Daoy (cell line): ENCODE measurements at places on chromosomes 3 and 15. TPM values are rescaled to one million over a fixed set of nuclear protein-coding genes. Genes with fewer than 3 reads are reported as not detected.

DNA sequence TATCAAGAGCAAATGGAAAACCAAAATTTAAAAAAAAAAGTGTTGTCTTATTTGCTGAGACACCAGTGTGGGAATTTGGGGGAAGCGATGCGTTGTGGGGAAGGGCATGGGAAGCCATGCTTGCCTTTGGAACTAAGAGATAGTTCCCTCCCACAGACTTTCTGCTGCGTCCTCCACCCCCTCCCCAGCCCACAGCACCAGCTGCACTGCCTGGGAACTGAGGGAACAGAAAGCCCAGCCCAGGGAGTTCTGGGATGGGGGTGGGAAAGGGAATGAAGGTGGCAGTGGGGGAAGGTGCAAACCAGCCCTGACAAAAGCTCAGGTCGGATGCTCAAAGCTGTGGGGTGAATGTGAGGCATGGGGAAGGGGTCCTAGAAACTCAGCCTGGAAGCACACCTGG is 8.1 kb upstream of the NTRK3 start:
- no peak for DNase-seq

GPR160 gene
- total RNA-seq = 5.8 and 6.3 TPM in 2 replicates

LDHAL6B gene
- total RNA-seq = not detected in 2 replicates

DNA sequence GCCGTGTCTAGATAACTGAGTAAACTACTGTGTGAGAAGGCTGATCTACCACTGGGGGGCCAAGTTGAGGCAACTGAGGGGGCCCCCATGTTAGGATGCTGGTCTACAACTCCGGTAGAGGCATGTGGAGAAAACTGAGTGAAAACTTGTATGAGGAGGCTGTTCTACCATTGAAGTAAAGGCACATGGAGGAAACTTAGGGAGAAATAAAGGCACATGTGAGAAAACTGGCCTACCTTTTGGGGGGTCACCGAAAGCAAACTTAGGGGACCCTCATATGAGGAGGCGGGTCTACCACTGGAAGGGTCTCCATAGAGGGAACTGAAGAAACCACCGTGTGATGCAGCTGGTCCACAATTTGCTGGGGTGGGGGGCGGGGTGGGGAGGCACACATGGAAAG is 155.2 kb downstream of the FBLN2 start:
- DNase-seq = no peak

- DNase-seq = no peak
Measured at GRCh38 chr3:2927259-2927658, 182.9 kb downstream of the IL5RA start.

- no peak for DNase-seq
Measured at GRCh38 chr15:31571676-31572075, 245.0 kb downstream of the KLF13 start.

DNA sequence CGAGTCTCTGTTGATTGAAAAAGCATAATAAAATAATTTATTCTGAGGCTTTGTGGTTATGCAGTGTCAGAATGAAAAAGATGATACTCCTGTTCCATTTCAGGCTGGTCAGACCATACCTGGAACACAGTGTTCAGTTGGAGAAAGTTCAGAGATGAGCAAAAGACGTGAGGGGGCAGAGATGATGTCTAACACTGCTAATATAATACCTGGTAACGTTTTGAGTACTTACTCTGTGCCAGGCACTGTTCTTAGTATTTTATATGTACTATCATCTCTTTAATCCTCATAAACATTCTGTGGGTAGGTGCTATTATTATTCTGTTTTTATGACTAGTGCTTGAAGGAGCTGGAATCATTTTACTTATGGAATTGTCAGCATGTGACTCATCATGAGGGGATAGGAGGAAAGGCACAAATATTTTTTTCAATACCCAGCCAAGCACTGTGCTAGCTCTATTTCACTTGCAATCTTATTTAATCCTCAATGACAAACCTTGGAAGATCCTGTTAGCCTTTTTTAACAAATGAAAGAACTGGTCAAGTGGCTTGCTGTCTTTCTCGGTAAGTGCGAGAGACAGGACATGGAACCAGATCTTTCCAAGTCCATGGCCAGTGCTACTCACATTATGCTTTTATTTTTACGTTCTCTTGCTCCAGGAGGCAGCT is 31.8 kb downstream of the IQGAP1 start:
- DNase-seq = peak; percentile 77

SLC12A8 gene
- 2.0 and 6.3 TPM in 2 replicates for total RNA-seq

- DNase-seq = no peak
Measured at GRCh38 chr3:154427685-154428285, 2.2 kb downstream of the GPR149 start.

DNA sequence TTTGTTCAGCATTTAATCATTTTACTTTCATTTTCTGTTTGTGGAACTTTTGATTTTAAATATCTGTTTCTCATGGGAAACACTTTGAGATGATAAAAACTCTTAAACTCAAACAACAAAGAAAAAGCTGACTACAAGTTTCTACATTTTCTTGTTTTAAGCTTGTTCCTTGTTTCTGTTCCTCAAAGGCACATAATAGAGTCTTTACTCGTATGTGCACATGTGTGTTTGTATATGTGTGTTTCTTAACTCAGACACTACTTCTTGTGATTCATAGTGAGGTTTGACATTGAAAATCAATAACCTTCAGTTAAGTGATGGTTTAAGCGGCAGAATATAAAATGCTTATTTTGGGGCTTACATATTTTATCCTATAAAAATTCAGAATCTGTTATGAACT is 786.7 kb upstream of the EPHA6 start:
- DNase-seq = no peak

MAP2K5 gene
- total RNA-seq = 2.2 and 3.4 TPM in 2 replicates

DNA sequence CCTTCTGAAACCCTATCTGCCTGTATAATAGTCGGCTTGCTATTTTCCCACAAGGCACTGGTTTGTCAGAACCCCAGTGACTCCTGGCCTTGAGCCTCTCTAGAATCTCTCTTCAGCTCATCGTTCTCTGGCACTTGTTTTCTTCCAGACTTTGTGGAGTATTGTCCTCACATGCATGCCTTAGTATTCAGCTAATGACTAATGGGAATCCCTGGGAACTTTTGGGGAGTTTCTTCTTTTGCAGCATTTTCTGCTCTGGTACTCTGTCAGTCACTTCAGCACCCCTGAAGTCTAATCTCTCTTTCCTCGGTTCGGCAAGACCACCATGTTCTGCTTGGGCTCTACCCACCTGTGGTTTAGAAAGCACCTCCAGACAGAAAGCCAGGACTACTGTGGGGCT is 35.8 kb upstream of the THRB start:
- no peak for DNase-seq

ITIH4 gene
- total RNA-seq = 0.09 and 0.40 TPM in 2 replicates

CCR5 gene
- total RNA-seq = not detected in 2 replicates

GXYLT2 gene
- total RNA-seq = 3.7 and 6.7 TPM in 2 replicates

DIS3L gene
- total RNA-seq = 11.9 and 15.5 TPM in 2 replicates

RBM6 gene
- 41.7 and 68.2 TPM in 2 replicates for total RNA-seq

FBXO40 gene
- total RNA-seq = not detected in 2 replicates

DNA sequence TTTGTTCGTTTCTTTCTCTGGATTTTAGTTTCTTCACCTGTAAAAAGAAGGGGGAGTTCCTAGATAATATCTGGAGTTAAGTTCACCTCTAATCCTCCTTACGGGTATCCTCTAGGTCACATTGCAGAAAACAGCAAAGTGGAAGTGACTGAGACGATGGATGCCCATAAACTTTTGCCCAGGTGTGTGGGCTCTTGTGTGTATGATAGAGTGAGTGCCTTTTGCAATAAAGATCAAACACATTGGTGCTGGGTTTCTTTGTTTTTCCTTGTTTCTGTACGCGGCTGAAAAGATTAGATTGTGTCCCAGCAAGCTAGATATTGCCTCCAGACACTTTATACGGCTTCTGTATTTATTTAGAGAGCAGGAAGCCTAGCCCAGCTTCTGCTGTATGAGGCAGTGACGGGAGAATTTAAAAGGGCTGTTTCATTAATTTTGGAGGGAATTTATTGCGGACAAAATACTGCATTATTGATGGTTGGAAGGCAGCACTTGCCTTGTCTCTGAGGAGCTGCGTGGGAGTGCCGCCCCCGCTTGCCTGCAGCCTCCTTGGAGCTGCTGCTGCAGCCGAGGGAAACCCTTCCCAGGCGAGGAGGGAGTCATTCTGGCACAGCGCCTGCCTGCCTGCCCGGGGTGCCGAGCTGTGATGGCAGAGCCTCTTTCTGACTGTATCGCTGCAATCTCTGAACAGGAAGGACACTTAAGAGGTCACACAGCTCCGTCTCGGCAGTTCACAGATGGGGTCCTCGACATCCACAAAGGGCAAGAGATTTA is 38.5 kb downstream of the PYDC2 start:
- DNase-seq = peak; percentile 93

DNA sequence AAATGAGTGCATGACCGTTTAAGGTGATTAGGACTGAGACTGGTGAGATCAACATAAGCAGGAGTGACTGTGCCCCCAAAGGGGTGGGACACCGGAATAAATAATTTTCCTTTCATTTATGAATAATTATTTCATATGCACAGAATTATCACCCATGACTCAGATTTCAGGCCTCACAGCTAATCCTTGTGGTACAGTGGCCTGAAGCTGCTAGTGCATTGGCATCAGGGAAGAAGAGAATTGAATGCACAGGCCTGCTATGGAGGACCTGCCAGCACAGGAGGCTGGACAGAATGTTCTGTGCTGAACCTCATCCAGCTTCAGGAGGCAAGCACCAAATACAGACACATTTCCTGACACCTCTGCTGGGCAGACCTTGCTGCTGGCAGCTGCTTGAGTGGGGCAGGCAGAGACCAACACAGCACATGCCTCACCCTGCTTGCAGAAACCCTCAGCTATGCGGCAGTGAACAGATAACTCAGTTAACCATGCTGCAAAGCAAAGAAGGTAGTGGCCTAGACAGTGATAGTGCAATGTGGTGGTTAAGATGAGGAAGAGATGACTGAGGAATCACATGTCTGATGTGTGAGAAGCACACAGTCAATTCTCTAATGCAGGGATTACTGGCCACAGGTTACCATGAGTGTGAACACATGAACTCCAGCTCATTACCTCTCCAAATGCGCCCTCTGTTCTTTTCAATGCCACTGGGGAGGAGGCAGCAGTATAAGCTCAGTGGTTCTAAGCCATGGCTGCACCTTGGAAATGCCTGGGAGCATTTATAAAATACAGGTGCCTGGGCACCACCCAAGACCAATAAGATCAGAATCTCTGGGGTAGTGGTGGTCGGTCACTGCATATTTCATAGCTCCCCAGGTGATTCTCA is 68.1 kb upstream of the SCN5A start:
- no peak for DNase-seq

LIPC gene
- 0.74 and 1.5 TPM in 2 replicates for total RNA-seq

POLQ gene
- total RNA-seq = 9.5 and 13.2 TPM in 2 replicates

SCAANT1 gene
- total RNA-seq = not detected in 2 replicates

RGMA gene
- total RNA-seq = 0.42 TPM in 1 of 2 replicates, not detected in the other

EXD1 gene
- total RNA-seq = not detected in 2 replicates

CIB2 gene
- 2.0 and 6.7 TPM in 2 replicates for total RNA-seq

DNA sequence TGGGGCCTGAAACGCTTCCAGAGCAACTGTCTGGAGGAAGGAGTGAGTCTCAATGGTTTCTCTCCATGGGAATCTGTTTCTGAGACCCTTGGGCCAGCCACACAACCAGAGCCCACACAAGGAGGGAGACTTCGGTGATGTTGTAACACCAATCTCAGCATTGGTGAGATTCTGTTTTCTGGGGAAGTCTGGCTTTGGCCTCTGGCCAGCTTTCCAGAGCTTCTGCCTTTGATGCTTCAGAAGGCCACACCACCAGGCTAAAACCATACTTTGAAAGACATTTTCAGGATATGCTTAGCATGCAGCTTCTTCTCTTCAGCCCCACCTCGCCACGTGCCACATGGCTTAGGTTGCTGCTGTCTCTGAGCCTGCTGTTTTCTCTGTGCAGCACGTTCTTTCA is 3.6 kb upstream of the EEFSEC start:
- no peak for DNase-seq

GRCh38 chr15:68335251-68335650 is 57.7 kb downstream of the FEM1B start:
- peak; percentile 80 for DNase-seq

- DNase-seq = no peak
Measured at GRCh38 chr3:11197484-11197883, 43.2 kb downstream of the HRH1 start.

- DNase-seq = no peak
Measured at GRCh38 chr3:53803816-53804695, 42.2 kb downstream of the CHDH start.

DNA sequence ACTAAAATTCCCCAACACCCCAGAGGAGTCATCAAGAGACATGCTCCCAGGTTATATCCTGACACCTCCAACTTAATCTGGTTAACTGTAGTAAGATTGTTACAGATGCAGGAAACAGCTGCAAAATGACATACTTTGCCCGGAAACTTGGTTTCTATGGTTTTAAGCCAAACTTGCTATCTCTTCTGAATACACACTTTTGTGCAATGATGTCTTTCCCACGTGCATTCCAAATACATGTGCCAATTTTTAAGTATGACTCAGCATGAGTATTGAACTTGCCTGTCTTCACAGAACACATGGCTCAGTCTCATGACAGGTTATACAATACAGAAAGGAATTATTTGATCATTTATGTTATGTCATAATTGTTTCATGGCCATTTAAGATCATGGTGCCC is 207.0 kb upstream of the DCBLD2 start:
- DNase-seq = peak; percentile 76

TMEM266 gene
- total RNA-seq = not detected in 2 replicates

DNA sequence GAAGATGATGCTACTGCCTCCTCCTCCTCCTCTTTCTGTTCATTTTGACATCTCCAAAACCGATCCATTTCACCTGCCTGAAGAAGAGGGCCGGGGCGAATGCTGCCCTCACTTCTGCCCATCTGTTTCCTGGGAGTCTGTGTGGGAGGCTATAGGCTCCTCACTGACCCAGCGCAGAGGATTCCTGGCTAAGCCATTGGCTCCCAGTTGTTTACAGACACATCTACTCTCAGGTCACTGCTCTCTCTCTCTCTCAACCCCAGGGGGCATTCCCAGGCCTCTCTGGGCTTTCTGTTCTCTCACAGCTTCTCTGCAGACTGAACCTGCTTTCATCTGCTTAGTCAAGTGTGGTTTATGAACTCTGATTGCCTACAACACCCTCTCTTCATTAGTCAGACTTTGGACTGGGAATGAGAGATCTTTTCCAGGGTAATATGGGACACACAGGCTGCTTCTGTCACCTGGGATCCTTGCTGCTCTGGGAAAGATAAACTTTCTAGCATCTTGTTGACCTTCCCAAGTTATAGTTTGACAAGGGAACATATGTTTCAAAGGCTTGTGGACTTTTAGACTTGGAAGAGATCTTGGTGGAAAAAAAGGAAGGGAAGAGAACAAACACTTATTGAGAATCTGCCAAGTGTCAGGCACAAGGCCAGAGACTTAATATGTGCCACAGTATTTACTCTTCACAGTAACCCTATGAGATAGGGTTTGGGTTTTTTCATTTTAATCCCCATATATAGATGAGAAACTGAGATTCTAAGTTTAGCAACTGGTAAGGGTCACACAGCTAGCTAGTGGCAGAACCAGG is 30.2 kb upstream of the USP3 start:
- DNase-seq = peak; percentile 74

ROPN1 gene
- total RNA-seq = not detected in 2 replicates

MTHFS gene
- total RNA-seq = 55.0 and 90.1 TPM in 2 replicates

- no peak for DNase-seq
Measured at GRCh38 chr15:42232606-42233005, 24.5 kb upstream of the VPS39 start.
